ENCODE measurements at places on chromosomes 12 and 14.
A peak's percentile ranks its signal among the peaks of the same experiment; 100 is the strongest.

DNA sequence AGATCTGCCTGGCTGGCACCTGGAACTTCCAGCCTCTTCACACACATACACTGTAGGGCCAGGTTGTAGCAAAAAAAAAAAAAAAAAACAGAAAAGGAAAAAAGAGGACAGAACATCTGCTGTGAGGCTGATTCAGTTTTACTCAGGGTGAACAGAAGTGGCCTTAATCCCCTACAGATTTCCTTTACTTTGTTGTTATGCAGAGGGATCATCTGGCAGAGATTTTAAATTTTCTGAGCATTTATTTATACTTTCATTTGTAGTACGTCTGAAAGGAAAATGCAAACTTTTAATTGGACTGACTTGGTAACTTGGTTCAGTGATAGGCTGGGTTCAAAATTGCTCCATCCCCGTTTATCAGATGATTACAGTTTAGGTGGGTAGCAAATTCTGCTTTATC, 50.8 kb upstream of the PRICKLE1 start:
- no peak for DNase-seq

GRCh38 chr12:27229367-27229766, 14.7 kb upstream of the STK38L start:
- no peak for DNase-seq

DNA sequence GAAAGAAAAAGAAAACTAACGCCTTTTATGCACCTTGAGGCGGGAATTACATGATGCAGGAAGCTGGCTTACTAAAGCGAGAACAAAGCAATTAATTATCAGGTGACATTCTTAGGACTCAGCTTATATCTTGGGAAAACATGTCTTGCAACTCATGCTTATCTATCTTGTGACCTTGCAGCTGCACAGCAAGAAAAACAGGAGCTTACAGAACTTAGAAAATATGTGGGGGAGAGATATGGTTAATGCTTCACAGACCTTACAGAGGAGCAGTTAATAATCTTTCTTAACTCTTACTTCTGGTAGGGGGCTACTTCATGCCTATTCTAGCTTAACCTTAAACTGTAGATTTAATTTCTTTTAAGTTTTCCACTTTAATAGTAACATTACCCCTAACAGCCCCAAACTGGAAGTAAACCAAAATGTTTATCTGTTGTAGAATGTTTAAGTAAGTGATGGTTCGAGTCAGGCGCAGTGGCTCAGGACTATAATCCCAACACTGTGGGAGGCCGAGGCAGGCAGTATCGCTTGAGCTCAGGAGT, 13.2 kb upstream of the OR11G2 start:
- no peak for DNase-seq

DNA sequence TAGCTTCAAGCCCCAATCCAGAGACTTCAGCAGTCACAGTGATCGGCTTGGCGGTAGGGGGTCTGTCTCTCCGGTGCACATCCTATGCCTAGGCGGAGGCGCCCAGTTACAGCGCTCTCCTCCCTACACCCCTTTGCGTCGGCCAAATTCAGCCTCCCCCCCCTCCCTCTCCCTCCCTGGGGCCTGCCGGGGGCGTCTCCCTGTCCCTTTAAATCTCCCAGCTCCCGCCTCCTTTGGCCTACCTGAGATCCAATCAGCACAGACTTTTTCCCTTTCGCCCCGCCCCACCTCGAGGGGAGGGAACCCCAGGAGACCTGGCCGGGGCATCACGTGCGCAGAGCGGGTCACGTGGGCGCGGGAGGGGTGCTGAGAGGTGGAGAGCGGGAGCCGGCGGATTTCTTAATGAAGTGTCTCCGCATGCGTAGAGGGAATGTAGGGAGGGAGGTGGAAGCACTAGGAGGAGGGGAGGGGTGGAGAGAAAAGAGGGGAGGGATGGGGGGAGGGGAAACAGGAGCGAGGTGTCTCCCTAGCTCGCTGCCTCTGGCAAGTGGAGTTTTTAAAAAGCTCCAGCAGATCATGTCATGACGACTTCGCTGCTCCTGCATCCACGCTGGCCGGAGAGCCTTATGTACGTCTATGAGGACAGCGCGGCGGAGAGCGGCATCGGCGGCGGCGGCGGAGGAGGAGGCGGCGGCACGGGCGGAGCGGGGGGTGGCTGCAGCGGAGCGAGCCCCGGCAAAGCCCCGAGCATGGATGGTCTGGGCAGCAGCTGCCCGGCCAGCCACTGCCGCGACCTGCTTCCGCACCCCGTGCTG, at the start of gene HOXC13:
Gene HOXC13 (plus strand): TSS at position 506 of the 815 bp plus-strand sequence. CDS start 76 bp downstream, at position 582.
- DNase-seq, result peak; percentile 99

- DNase-seq, result no peak
Observed at GRCh38 chr12:54206791-54207190, 18.0 kb upstream of the SMUG1 start.

DNA sequence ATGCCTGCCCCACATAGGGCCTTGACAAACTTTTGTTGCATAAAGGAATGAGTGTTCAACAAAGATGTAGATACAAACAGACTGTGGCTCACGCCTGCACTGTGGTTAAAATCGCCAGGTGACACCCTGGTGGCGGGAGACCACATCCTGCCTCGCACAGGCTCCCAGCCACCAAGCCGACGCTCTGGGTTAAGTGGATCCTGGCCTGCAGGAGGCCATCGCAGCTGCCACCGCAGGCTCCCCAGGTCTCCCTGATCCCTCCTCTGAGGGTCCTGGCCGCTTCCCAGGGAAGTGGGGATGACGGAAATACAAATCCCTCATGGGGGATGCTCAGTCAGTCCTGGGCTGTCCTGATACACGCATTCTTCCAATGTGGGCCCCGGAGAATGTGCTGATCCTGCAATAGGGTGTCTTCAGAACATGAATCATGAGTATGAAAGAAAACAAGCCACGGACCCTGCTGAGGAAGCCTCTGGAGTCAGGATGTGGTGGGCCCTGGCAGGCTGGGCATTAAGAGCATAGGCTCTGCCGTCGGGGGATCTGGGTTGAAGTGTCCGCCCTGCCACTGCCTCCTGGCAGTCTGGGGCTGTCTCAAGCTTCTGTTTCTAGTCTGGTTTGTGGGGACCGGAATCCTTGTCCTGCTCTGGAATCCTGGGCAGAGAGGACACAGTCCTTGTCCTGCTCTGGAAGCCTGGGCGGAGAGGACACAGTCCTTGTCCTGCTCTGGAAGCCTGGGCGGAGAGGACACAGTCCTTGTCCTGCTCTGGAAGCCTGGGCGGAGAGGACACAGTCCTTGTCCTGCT, 53.5 kb upstream of the BEGAIN start:
- no peak for DNase-seq

DNA sequence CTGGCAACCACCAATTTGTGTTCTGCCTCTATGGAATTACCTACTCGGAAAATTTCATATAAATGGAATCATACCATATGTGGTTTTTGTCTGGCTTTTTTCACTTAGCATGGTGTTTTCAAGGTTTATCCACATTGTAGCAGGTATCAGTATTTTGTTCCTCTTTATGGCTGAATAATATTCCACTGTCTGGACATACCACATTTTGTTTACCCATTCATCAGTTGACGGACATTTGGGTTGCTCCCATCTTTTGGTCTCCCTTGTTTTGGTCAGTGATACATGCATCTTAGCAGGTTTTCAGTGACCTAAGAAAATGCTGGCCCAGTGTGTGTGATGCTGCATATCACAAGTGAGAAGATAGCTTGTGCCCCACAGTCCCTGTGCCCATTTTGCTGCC, 21.2 kb downstream of the CALM1 start:
- no peak for DNase-seq

DNA sequence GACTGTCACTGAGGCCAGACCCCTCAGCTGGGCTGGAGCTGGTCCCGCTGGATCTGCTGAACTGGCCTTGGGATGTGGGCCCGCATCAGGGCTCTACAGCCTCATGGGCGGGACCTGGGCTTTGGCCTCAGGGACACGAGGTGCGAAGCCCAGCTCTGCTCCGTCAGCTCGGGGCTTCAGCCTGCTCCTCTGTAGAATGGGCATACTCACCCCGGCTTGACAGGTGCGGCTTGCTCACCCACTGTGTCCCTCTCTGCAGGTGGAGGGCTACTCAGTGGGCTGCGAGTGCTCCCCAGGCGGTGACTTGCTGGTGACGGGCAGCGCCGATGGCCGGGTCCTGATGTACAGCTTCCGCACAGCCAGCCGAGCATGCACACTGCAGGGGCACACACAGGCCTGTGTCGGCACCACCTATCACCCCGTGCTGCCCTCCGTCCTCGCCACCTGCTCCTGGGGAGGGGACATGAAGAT, 57.6 kb downstream of the BEGAIN start:
- no peak for DNase-seq

GRCh38 chr12:101813117-101813516, 17.6 kb downstream of the GNPTAB start:
- DNase-seq, result no peak

- DNase-seq, result no peak
Observed at GRCh38 chr14:73662487-73662943, 17.7 kb downstream of the DNAL1 start.

DNA sequence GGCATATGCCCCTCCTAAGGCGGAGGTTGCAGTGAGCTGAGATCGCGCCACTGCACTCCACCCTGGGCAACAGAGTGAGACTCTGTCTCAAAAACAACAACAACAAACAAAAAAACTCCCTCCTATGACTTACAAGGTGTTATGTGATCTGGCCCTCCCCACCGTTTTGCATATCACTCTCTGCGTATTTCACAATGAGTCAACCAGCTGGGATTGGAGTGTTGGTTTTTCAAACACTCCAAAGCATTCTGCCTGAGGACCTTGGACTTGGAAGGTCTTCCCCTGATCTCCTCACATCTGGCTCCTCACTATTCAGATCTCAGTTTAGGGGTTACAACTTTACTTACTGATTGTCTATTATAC, 14.0 kb downstream of the MANSC1 start:
- DNase-seq, result no peak

DNA sequence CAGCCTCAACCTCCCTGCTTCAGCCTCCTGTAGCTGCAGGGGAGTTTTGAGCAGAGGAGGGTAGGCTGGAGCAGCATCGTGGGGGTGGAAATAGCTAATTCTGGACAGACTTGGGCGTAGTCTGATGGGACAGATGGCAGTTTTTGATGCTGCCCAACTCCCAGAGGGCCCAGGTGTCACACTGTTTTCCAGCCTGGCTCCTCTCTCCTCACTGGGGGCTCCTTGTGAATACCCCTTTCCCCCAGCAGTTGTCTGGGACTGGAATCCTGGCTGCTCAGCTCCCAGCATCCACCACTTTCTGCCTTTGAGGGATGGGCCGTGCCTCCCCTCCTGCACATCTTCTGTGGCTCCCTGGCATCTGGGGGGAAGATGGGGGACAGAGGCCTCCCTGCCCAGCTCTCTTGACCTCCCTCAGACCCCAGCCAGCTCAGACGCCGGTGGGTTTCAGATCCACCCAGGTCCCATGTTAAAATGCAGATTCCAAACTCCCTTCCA, 34.0 kb downstream of the SH2B3 start:
- no peak for DNase-seq
